ENCODE measurements at places on chromosomes 2 and 18. TPM values are rescaled to one million over a fixed set of nuclear protein-coding genes. Genes with fewer than 3 reads are reported as not detected.

DNA sequence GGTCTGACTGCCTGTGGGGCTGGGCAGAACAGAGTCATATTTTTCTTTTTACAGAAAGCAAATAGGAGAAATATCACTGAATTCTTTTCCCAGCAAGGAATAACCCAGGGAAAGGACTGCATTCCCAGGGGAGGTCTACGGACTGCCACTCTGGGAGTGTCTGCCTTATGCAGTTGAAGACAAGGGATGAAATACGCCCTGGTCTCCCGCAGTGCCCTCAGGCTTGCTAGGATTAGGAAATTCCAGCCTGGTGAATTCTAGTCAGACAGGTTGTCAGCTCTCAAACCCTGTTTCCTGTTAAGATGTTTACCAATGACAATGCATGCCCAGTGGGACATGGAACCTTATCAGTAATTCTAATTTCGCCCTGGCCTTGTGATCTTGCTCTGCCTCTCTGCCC, 30.3 kb upstream of the PDK1 start:
- DNase-seq = peak; percentile 3

- DNase-seq = no peak
Measured at GRCh38 chr2:44965684-44966083, 24.2 kb downstream of the SIX3 start.

DNA sequence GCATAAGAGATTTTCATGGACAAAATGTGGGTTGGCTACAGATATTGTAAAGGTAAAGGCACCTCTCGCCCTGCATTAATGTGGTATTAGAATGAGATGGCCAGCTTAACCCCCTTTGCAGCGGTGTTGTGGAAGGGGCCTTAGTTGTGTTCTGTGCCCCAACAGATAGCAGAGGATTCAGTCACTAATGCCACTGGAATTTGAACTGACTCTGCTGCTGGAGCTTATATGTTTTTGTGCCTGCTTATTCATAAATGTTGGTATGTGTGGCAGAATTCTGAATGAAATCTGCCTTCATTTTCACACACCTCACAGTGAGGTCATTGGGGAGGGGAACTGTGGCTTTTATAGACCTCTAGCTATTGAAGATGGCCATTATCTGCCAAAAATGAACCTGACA, 90.7 kb upstream of the ITGA6 start:
- DNase-seq = no peak

DNA sequence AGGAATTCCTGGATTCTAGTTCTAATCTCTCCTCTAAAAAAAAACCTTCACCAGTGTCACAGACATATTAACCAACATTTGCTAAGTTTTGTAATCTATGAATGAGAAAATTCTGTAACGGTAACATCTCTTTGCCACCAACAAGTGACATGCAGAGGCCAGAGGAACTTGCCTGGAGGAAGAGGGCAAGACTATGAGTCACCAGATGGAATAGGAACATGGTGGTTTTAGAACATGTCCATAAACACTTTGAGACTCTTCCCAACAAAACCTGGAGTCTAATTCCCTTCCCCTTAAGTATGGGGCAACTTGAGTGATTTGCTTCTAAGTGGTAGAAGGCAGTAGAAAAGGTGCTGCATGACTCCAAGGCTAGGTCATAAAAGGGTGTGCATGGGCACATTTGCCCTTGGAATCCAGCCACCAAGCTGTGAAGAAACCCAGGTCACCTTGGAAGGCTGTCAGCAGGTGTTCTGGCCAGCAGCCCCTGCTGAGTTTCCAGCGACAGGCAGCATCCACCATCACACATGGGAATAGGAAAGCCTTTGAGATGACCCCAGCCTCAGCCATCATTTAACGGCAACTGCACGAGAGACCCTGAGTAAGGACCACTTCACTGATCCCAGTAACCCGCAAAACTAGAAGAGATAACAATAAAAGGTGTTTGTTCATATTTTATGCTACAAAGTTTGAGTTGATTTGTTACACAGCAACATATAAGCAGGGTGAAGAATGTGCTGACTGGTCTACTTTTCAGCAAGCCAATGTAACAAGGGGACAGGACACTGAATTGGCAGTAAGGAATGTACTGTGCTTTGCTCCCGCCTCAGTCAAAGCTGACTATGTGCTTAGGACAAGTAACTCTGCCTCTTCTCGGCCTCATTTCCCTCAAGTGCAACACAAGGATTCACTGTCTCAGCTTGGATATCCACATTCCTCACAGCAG, 90.6 kb downstream of the SKA1 start:
- no peak for DNase-seq

GRCh38 chr2:43841949-43842865, 3.4 kb downstream of the ABCG8 start:
- no peak for DNase-seq

CD28 gene
- 0.24 TPM for total RNA-seq

GNLY gene
- total RNA-seq = not detected

- no peak for DNase-seq
Measured at GRCh38 chr2:113711851-113712250, 44.6 kb downstream of the SLC35F5 start.

DNA sequence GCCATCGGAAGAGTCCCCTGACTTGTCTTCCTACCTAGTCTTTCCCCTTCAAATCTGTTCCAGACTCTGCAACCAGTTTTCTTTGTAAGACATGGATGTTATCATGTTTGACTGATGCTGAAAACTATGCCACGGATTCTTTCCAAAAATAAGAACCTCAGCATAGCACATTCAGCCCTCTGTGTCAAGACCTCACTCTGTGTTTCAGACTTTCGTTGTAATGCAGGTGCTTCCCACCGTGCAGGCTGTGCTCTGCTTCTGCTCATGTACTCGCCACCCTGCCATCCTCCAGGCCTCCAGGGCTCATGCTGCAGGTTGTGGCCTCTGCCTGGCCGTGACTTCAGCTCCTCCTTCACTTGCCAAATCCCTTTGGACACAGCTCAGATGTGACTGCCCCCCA, 347.0 kb upstream of the RAB12 start:
- no peak for DNase-seq

SMYD1 gene
- 2.4 TPM for total RNA-seq

DNA sequence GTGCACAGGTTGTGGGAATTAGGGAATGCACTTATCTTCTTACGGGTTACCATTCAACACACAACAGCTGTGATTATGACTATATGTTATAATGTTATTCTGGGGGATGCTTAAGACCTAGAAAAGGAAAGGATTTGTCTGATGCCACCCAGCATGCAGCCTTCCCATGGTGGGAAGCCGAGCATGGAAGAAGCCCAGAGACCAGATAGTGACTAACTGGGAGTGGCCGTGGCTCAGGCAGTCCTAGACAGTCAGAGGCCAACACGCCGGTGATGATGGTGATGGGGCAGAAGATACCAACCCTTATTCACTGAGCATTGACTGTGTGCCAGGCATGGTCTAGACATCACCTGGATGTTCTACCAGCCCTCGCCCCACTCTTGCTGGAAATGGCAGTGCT, 35.9 kb downstream of the CYRIA start:
- DNase-seq = peak; percentile 71

DOK6 gene
- 0.47 TPM for total RNA-seq

GRCh38 chr2:134588556-134588955, 130.2 kb downstream of the TMEM163 start:
- no peak for DNase-seq

DNA sequence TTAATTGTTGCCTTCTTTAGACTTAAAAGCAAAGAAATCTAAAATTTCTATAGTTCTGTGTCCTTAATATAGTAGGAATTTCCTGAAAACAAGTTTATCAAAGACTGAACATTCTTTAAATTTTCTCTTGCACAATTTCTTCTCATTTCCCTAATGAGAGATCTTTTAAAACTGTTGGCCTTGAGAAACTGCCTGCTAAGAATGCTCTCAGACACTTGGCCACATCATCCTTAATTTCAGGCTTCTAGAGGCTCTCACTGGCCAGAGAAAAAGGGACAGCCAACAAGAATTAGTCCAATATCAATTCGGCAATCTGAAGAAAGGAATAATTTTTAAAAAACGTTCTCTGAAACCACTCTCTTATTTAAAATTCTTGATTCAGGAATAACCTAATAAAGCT, 167.0 kb upstream of the CREB1 start:
- DNase-seq = no peak

CHRND gene
- 91.0 TPM for total RNA-seq

DNA sequence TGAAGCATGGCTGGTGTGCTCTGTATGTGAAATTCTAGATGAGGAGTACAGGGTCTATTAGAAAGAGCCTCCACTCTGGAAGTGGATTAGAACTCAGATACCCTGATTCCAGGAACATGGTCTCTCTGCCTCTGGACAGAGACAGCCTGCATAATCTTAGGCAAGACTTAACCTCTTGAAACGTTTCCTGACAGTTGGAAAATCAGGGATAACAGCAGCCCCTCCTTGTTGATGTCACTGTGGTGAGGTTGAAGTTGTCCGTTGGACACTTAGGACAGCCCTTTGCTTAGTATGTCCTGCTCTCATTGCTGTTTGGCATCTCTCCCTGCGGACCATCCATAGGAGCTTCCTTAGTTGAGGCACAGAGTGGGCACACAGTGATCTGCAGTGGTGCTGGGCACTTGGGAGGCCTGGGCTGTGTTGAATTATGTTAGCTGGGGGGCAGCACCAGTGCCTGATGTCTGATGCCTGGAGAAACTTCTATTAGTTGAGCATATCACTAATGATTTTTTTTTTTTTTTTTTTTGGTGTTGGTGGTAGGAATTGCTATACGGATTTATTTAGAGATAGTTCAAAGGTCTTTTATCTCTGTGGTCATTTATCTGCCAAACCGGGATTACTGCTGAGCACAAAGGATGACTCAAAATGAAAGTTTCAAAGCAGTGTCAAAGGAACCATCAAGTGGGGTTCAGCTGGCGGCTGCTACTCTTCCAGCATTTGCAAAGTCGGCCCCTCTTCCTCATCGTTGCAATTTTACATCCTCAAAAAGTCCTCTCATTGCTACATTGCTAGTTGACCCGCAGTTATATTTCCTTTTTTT, 28.8 kb downstream of the SETBP1 start:
- no peak for DNase-seq

- peak; percentile 70 for DNase-seq
Measured at GRCh38 chr2:149741646-149742045, 154.1 kb upstream of the MMADHC start.

CHAC2 gene
- 25.8 TPM for total RNA-seq

DNA sequence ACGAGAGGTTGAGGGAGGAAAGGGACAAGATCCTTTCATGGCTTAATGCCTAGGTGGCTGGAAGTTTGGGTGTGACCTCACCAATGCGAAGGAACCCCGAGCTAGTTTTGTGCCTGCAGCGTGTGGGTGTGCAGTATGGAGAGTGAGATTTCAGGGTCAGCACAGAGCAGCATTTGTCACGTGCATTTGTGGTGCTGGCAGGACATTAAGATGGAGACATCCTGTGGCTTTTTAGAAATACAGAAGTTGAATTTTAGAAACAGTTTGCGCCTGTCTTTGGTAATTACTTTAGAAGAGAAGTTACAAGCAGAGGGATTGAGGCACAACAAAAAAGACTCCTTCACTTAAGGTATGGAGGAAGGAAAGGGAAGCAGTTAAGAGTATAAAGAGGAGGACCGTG, 258.2 kb upstream of the THUMPD2 start:
- DNase-seq = no peak

DNA sequence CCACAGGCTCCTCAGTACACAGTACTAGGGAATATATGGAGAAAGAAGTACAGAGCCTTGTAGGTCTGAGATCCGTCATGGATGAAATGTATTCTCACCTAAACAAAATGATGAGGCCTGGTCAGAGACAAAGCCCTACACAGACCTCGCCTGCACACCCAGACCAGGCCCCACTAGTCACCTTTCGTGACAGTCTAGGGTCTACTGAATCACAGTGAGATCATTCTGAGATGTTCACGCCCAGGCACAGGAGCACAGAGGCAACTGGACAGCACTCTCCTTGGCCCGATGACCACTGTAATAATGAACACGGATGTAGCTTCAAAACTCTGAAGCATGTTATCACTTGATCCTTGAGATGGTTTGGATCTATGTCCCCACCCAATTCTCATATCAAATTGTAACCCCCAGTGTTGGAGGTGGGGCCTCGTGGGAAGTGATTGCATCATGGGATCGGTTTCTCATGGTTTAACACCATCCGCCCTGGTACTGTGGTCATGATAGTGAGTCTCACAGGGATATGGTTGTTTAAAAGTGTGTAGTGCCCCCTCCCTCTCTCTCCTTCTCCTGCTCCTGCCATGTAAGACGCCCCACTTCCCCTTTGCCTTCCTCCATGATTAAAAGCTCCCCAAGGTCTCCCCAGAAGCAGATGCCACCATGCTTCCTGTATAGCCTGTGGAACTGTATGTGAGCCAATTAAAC, 15.1 kb downstream of the DOCK10 start:
- DNase-seq = no peak

EN1 gene
- total RNA-seq = not detected

DNA sequence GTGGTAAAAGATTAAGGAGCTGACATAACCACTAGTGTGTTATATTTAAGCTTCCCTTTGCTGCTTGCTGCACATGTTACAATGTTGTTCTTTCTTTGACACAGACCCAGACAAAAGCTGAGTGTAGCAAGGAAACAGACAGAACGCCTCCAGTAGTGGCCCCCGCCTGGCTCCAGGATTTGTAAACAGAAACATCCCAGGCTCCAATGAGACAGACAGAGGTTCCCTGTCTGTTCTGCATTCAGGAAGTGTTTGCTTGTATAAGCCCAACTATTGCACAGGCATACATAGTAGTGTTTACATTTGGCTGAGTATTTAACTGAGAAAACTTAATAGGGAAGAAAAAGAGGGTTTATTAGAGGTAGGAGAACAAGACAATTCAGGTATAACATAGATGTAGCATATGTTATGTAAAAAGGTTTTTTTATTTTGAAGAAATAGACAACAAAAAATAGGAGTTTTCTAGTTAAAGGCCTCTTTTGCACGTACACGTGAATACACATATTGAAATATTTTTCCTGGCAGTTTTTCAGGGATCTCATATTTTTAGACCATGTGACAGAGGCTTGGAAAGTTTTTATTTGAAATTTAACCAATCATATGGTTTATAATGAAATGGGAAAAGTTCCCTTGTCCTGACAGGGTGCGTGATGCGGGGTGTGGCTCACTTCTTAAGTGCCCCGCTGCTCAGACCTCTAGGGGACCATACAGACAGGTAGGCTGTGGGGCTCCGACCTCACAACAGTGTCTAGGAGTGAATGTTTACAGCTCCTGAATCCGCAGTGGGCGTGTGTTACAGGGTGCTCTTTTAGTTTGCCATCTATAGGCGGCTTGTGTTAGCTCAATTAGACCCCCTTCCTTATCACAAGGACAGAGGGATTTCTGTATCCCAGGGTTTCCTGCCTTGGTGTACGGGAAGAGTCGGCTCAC, 118.4 kb downstream of the BMPR2 start:
- DNase-seq = peak; percentile 81

IL36RN gene
- total RNA-seq = not detected

DNA sequence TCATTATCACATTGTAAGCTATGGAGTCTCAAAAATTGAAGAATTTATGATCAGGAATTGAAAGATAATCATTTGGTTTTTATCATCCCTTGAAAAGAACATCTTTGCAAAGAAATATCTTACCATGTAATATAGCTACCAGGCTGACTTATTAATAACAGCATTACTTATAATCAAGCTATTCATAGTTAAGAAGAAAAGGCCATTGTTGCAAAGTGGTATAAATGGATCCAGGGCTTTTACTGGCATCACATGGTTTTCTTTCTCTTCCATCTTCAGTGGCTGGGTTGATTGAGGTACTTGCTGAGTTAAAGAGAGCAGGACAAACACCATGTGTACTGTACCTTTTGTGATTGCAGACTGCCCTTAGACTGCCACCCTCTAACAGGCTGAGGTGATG, 39.6 kb downstream of the MFSD6 start:
- no peak for DNase-seq

Measured in SJCRH30 (cell line).